Fibroblast of the conjunctiva (primary cell): ENCODE measurements at places on chromosomes 3 and 15.

GRCh38 chr3:66415867-66416428 is 84.9 kb downstream of the LRIG1 start:
- no peak for DNase-seq

DNA sequence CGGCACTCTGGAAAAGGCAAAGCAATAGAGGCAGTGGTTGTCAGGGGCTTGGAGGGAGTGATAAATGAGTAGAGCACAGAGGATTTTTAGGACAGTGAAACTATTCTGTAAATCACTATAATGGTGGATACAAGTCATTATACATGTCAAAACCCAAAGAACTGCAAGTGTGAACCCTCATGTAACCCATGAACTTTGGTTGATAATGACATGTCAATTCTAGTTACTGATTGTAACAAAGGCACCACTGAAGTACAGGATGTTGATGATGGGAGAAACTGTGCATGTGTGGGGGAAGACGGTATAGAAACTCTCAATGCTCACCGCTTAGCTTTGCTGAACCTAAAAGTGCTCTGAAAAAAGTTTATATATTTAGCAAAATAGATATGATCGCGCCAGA is 36.0 kb downstream of the BTLA start:
- no peak for DNase-seq

DNA sequence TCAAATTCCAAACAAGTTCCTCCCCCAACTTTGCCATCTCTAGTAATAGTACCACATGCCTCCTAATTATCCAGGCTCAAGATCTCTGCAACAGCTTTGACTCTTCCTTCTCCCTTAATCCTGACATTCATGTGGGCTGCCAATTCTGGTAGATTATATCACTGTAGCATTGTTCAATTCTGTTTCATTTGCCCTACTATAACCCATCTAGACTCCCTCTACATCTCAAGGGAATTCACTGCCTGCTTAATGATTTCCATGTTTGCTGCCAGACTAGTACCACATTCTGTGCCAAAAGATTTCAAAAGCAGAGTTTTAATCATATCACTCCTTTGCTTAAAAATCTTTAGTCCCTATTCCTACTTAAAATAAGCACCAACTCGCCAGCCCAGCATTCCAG is 34.6 kb upstream of the PPIB start:
- peak; percentile 83 for DNase-seq

DNA sequence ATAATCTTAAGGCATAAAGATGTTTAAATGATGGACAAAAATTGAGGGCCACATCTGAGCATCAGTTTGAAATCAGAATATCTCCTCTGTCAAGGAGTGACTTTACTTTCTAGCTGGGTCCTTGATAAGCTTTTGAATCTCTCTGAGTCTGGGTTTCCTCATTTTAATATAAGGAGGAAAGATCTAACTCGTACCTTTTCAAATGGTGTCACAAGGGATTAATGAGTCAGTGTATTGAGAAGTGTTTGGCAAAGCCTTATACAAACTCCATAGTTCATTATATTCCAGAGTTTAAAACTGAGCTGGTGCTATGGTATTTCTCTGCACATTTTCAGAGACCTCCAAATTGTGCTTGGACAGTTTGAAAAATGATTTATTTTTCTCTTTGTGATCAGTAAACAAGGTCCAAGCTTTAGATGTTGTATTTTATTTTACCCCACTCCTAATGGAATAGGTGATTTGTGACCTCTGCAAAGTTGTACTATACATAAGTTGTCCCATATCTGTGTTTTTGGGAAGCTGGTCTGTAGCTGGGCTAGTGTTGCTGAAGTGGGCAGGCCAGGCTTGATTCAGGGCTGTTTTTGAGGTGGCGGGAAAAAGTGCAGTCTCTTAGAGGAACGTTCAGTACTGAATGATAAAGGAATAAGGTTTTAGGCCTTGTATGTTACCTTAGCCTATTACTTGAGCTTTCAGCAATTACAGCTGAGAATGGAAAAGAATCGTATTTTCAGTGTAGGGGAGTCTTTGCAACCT is 5.6 kb downstream of the FNDC3B start:
- no peak for DNase-seq

DNA sequence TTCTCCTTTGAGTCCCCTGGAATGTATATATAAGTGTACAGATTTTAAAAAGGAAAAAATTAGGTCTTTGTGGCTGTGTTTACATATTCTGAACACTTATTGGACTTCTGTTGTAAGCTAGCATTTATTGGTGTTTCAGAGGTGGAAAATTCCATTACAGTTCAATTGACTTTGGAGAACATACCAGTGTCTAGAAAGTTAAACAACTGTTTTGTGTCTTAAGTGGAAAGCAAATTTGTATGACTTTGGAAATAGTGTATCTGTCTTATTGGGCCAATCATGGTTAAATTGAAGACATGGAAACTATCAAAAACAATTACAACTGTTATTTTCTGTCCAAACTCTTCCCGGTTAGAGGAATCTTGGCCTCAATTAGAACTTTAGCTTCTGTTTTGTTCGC is 265.0 kb upstream of the C2CD4B start:
- DNase-seq = no peak

GRCh38 chr3:197212290-197212689 is 86.1 kb downstream of the DLG1 start:
- no peak for DNase-seq

GRCh38 chr3:122618614-122619013 is 41.2 kb downstream of the PARP15 start:
- DNase-seq = no peak

DNA sequence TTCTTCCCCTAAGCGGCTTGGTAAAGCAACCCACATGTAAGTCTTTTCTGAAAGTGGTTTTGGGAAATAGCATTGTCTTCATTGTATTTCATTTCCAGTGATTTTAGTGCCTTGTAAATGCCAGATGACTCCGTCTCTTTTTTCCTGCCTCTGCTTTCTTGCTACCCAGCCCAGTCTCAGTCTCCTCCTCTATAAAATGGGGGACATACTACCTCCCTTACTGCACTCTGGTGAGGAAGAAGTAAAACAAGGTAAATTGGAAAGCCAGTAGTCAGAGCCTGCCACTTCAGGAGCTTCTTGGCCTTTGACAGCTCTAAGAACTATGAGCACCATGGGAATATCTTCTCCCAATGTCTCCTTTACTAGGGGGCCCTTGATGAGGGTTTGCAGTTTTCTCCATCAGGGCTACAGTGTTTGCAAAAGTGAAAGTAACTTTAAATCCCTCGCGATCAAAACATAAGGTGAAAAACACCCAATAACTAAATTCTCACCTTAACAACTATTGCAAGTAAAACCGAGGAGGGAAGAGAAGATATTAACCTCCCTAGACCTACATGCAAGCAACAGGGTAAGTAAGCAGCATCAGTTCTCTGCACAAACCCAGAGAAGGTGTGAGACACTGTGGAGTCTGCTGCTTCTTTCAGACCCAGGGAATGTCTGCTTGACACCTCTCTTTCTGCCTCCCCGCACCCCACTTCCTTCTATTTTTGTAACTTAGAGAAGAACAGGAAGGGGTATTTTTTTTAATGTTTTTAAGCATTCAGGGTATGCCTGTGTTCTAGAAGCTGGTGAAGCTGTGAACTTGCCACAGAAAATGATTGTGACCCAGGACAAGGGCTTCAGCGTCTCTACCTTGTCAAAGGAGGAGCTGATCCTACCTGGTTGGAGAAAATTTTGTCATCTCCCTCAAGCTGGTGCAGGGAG is 159.1 kb upstream of the EOMES start:
- no peak for DNase-seq

DNA sequence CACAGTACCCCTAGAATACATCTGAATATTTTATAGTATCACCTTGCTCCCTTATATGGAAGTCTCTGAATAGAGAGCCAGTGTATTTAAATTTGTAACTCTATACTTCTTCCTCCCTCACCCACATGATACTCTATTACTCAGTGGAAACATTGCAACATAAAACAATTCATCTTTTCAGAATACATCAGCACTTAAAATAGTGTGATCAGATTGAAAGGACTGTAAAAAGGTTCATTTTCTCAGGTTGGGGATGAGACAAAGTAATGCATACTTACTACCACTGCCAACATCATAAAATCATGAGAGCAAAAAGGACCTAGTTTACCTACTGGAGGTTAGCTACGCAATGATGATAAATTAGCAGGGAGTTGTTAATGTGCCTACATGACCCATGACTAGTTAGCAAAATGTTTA is 13.8 kb upstream of the THRB start:
- DNase-seq = peak; percentile 67

GRCh38 chr3:171865191-171865865 is 22.2 kb downstream of the TMEM212 start:
- no peak for DNase-seq

DNA sequence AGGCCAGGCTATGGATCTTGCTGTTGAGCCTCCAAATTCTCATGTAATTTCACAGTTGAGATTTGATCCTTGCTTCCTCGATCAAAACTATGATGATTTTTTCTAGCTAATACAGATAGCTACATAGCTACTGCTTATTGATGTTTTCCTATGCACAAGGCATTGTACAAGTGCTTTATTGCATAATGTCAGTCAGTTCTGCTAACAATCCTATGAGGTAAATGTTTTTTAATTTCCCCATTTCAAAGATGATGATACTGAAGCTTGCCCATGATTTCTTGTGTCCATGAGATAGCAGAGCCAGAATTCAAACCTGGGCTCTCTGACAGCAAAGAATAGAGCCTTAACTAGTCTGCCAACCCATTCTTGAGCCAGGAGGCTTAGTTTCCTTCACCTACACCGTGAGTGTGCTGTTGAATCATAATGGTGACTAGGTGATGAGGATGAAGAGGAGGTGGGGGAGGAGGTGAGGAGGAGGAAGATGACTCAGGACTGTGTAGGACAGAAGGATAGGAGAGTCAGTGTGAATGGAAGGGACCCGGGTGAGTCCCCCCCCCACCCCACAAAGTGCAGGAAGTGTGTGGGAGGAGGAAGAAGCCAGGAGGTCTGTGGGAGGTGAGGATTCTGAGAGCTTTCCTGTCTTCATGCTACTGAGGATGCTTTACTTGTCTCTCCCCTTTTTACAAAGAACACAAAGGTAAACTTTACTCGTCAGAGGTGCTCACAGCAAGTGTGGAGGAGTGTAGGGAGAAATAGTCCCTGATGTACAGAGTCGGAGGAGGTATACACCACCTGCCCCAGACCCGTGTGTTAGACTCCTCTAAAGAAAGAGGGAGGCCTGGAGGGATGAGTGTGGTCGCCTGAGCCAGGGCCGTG is 3.6 kb downstream of the TAGLN3 start:
- DNase-seq = no peak

DNA sequence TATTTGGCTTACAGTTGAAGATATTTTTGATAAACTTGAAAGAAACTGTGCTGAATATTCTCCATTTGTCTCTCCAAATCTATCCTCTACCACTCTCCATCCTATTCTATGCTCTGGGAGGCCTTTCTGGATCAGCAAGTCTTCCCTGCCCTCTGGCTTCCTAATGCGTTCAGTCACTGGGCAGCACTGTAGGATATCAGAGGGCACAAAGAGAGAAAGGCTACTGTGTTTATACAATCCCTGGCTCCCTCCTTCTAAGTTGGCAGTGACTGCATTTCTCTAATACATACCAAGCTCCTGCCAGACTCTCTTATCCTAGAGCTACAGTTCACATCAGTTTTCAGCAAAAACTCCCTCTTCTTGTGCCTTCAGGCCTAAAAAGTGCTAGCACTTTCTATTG is 102.1 kb upstream of the FHIT start:
- DNase-seq = no peak

- DNase-seq = no peak
Measured at GRCh38 chr3:169760479-169760878, 4.4 kb downstream of the TERC start.

DNA sequence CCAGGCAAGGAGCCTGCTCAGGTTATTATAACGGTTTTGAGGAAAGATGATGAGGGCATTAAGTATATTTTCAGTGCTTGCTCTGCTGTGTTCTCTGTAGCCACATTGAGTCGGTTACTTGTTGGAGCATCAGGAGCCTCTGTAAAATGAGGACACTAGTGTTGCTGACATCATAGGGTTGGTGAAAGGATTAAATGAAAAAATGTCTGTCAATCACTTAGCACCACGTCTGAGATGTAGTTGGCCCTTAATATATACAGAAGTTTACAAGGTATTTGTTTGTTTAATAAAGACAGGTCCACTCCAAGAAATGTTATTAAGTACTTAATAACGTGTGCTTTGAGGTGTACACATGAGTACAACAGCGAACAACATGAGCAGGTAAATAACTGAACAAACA is 735 bp upstream of the SLC25A26 start:
- no peak for DNase-seq

DNA sequence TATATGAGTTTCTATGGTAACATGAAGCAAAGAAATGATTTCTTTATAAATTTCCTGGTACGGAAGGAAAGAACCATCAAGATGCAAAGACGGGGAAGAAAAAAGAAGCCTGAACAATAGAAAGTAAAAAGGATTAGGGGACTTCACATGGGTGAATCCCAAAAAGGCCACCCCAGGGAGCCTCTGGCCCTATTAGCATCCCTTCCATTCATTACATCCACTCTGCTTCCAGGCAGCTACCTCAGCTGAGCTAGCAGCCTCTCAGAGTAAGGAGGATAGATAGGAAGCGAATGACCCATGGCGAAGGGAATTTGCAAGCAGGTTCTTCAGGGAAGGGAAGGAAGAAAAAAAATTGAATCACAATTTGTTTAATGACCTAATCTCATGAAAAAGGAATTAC is 81.6 kb downstream of the GABRB3 start:
- DNase-seq = no peak

DNA sequence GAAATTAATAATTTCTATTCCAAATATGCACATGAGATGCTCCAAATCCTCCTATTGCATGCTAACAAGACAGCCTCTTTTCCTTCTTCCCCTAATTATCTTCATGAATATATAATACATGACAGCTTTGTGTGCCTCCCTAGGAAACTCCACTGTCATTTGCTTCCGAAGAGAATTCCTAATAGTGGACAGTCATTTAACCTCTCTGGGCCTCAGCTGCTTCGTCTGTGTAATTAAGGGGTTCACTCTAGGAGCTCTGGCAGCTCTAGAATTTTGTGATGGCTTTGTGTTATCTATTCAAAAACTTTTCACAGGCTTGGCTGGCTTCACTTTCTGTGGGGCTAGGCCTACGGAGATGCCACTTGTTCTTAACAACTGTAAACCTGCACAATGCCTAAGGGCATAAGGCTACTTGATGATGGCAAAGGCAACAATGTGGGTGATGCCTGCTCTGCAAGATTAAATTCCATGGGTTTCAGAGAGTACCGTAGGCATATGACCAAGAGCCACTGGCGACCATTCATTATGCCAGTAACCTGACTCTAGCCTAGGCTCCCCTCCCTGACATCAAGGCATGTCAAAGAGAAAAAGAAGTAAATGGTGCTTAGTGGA is 333.8 kb upstream of the UMPS start:
- no peak for DNase-seq

GRCh38 chr3:43499256-43499655 is 122.6 kb downstream of the ANO10 start:
- DNase-seq = no peak

GRCh38 chr3:23219552-23219951 is 16.4 kb downstream of the UBE2E2 start:
- no peak for DNase-seq

GRCh38 chr3:141828890-141829289 is 47.6 kb upstream of the ATP1B3 start:
- no peak for DNase-seq

GRCh38 chr3:169641167-169641566 is 22.3 kb downstream of the MECOM start:
- DNase-seq = no peak
